T-helper 17 cell (primary cell): ENCODE measurements at places on chromosomes 1 and 21.

GRCh38 chr1:61337981-61338848 lies 255.9 kb downstream of the NFIA start:
- DNase-seq, result no peak

DNA sequence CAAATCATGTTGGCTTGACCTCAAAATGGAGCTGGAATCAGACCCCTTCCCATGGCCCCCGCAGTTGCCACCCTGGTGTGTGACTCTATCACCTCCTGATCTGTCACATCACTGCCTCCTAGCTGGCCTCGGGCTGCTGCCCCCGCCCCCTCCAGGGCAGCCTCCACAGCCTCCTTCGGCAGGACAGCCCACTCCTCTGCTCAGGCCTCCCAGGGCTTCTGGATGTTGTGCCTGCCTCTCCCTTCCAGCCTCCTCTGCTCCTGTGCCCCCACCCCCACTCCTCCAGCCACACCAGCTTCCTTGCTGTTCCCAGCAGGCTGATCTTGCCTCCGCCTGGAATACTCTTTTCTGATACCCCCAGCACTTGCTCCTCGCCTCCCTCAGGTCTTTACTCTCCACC lies 134.4 kb upstream of the EDN2 start:
- no peak for DNase-seq

DNA sequence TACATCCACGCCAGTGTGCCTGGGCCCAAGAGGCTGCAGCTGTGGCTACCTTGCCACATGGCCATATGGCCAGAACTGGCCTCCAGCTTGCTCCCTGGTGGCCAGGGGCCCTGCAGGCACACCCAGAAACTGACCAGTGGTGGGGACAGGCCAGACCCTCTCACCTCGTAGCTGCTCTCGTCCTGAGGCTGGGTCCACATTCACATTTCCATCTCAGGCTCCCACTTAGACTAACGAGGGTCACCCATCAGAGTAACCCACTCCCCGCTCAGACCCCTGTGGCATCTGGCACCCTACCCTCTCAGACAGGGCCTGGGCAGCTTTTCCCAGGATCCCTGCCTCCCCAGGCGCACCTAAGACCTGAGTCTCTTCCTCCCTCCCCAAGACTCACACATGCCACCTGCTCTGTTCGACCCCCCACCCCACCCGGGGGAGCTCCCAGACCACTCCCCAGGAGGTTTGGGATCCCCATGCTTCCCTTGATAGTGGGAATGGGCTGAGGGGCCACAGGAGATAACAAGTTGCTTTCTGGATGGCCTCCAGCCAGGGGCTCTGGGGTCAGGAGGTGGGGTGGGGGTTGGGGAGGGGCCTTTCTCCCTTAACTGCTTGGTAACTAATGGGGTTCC lies 21.3 kb upstream of the RNU1-4 start:
- no peak for DNase-seq

GRCh38 chr1:229557200-229557850 lies 1.2 kb downstream of the ABCB10 start:
- DNase-seq, result no peak

- no peak for DNase-seq
Measured at GRCh38 chr1:204970937-204971336, 72.1 kb upstream of the CNTN2 start.

DNA sequence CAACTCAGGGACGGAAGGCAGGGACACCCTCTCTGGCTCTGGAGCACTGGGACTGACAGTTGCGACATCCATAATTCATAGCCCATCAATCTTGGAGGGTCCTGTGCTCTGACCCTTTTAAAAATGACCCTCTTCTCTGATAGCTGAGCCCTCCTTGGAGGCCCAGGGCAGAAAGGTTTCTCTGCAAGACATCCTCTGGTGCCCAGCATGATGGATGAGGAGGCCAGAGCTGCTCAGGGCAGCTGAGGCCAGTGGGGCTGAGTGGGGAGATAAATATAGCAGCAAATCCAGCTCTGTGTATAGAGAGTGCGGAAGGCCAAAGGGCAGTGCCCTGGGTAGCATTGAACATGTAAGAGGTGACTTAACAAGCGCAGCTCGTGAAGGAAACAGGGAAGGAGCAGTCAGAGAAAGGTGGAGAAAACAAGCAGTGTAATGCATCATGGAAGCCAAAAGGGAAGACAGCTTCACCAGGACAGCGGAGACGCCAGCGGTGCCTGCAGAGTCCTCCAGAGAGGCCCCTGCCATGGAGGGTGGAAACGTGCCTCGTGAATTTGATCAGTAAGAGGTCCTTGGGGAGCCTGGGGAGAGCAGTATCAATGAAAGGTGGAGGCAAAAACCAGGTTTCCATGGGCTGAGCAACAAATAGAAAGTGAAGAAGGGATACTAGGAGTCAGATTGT lies 50.4 kb upstream of the FMOD start:
- DNase-seq, result no peak

DNA sequence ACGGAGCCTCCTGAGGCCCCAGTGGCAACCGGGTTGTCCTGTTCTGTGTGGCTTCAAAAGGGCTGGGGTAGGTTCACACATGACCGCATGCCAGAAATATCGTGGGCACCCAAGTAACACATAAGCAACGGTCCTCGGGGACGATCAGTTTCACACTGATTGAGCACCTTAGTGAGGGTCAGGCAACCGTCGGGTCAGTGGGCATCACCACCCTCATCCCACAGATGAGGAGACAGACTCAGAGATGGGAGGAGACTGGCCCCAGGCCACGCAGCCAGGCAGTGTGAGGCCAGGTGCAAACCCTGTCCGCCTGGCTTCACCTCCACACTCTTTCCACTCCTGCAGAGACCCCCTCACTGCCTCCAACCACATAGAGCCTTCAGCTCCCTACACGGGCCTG lies 309.8 kb downstream of the MATN1 start:
- DNase-seq, result no peak

GRCh38 chr1:206946261-206946660 lies at the start of gene PIGR:
TSS of gene PIGR (minus strand) at chr1:206946466. CDS start at chr1:206940531, 5,935 bp downstream.
- DNase-seq, result no peak

GRCh38 chr1:111592389-111593361 lies 26.9 kb upstream of the RAP1A start:
- peak; percentile 37 for DNase-seq

GRCh38 chr1:43526002-43526401 lies 4.7 kb upstream of the PTPRF start:
- no peak for DNase-seq

- DNase-seq, result no peak
Measured at GRCh38 chr1:174296309-174296708, 137.0 kb downstream of the RABGAP1L start.

DNA sequence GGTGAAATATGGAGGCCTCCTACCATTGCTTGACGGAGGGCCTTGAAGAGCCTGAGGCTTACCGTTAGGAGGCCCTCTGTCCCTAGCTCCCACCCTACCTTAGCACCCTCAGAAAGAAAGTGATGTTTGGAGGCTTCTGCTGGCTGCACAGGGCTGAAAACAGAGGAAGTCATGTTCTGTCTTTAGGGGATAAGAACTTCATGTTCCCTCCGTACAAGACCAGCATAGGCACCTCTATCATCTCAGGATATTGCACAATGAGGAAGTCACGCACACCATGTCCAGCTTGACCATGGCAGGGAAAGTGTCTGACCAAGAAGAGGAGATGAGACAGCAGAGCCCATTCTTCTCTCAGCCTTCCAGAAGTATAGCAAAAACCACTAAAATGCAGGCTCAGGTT lies 13.8 kb downstream of the ADORA3 start:
- no peak for DNase-seq

- no peak for DNase-seq
Measured at GRCh38 chr1:42318601-42319000, 16.4 kb downstream of the FOXJ3 start.

GRCh38 chr21:27196651-27197050 lies 229.8 kb upstream of the ADAMTS5 start:
- DNase-seq, result no peak

GRCh38 chr1:236576004-236576403 lies 28.3 kb downstream of the HEATR1 start:
- DNase-seq, result no peak

- DNase-seq, result no peak
Measured at GRCh38 chr1:21652937-21653743, 16.0 kb downstream of the RAP1GAP start.

- DNase-seq, result no peak
Measured at GRCh38 chr1:10128101-10128765, 82.1 kb upstream of the KIF1B start.

DNA sequence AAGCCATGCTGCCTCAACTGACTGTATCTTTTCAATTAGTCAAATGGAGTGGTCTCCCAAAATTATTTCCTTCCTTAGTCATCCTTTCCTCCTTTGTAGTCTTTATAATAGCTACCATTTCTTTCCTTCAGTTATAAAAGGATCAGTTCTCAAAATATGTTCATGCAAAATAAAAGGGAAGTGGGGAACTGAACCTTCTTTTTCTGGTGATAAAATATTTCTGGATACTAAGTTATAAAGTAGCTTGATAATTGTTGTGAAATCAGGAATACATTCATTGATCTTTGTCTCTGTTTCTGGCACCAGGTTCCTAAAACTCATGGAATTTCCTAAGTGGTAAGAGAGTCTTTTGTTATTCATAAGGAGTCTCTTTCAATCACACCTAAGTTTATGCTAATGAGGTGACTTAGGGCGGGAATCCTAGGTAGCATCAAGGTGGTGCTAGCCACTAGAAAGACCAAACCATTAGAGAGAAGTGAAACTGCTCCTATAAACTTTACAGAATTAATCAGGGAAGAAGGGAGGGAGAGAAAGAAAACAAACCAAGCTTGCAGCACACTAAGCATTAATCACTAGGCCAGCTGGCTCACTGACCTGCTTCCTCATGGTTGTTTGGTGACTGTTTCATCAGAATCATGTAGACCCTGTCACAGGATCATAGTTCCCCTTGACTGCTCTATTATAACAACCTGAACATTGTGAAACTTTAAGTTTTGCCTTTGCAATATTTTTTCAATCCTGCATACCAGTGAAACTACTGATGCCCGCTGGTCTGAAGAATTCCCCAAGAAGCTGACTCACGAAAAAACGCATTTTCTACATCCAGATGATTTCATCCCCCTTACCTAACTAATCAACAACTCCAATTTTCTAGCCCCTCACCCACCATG lies 161.6 kb upstream of the PTBP2 start:
- DNase-seq, result no peak

DNA sequence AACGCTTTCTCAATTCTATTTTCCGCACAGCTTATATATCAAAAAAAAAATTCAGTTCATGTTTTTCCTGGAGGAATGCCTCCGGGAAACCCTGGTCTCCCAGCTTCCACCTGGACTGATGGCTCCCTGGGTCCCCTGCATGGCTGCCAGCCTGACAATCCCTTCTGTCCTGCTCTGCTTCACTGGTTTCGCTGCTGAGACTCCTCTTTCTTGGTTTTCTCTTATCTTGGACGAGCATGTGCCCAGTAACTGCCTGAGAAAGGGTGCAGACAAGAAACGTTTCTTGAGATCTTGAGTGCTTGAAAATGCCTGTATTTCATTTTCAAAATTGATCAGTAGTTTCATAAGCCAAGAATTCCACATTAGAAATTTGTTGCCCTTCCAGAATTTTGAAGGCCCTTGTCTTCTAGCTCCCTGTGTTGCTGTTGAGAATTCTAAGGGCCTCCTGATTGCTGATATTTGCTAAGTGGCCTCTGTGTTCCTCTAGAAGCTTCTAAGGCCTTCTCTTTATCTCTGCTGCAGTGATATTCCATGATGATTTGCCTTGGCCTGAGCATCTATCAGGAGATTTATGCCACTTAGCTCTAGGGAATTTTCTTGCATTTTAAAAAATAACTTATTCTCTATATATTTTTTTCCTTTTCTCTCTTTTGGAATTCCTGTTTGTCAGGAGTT lies 44.7 kb downstream of the ETS2 start:
- DNase-seq, result no peak

DNA sequence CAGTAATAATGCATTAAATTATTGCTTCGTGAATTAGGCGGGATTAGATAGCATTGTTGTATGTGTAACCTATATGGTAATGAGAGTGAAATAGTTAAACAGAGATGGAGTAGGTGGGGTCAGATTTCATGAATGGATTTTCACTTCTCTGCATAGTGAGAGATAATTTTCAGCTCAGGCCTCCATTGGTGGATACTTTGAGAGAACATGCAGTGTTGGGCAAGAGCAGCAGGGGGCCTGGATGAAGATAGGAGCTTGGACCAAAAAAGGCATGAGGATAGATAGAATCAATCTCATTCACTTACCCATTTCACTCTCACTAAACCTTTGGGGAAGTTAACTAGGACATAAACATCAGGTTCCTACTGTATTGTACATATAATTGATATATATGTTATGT lies 39.5 kb upstream of the C1orf87 start:
- no peak for DNase-seq

- DNase-seq, result no peak
Measured at GRCh38 chr1:51847294-51847920, 31.1 kb downstream of the NRDC start.

DNA sequence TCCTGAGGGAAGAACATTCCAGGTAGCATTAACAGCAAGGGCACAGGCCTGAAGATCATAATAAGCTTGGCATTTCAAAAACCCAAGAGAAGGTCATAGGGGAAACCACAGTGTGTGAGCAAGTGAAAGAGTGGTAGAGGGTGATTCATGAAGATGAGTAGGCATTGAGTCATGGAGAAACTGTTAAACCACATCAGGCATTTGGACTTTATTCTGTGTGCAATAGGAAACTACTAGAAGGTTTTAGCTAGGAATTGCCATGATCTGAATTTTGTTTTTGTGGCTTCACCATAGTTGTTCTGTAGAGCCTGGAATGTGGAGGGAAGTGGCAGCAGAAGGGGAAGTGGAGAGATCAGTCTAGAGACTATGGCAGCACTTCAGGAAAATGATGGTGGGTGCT lies 359.0 kb upstream of the PTBP2 start:
- no peak for DNase-seq

DNA sequence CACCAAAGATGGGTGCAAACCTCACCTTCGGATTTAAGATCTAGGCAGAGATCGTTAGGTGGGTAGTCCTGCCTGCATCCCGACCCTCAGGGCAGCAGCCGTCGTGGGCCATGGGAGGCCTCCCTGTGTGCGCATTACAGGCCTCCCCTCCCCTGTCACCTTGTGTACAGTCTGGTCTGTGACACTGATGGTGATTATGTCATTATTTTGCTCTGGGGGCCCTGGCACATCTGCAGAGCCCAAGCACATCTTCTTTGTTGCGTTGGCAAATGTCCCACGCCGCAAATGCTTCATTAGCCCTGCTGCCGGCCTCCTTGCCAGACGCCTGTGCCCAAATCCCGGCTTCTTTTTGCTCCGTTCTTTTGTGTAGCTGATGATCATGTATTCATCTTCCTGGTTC lies 31.7 kb downstream of the PROX1 start:
- no peak for DNase-seq
